AG04450 (cell line): ENCODE measurements at places on chromosomes 1 and 21.

GRCh38 chr1:10536133-10536770 lies 61.5 kb downstream of the PEX14 start:
- DNase-seq = no peak

GRCh38 chr1:226407199-226407496 lies 745 bp downstream of the PARP1 start:
- DNase-seq = no peak

- no peak for DNase-seq
Measured at GRCh38 chr1:204529371-204529895, 13.2 kb downstream of the MDM4 start.

DNA sequence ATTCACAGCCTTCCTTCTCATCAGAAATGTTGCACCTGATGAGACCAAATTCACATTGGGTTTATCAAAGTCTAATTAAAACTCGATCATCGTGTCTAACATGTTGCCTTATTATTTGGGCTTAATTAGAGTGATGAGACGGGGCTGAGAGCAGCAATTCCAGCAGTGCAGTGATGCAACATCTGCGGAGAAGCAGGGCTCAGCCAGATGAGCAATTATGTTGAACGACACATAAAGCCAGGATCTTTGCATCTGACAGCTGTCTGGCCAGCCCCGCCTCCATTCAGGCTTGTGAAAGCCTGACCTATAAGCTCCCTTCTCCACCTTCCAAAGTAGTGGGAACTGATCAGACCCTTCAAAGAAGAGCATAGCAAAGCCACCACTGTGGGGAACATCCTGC lies 109.8 kb downstream of the C1orf94 start:
- DNase-seq = no peak

- peak; percentile 77 for DNase-seq
Measured at GRCh38 chr1:177873238-177873637, 96.6 kb downstream of the SEC16B start.

DNA sequence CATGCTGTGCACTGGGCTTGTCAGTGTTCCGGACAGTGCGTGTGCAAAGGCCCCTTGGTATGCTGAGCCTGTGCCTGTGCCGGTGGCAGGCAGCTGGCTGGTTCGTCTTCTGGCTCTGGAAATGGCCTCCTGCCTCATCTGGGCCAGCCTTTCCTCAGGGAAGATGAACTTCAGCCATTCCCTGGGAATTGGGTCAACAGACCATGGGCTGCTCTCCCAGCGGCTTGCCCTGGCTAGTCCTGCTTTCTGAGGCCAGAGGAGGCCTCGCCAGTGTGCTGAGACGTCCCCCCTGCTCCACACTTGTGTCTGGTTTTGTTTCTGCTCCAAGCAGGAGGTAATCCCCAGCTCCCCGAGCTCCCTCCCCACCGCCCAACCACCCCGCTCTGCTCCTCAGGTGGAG lies 32.6 kb upstream of the RD3 start:
- DNase-seq = no peak

GRCh38 chr1:209042413-209042812 lies 541.1 kb upstream of the CAMK1G start:
- no peak for DNase-seq

DNA sequence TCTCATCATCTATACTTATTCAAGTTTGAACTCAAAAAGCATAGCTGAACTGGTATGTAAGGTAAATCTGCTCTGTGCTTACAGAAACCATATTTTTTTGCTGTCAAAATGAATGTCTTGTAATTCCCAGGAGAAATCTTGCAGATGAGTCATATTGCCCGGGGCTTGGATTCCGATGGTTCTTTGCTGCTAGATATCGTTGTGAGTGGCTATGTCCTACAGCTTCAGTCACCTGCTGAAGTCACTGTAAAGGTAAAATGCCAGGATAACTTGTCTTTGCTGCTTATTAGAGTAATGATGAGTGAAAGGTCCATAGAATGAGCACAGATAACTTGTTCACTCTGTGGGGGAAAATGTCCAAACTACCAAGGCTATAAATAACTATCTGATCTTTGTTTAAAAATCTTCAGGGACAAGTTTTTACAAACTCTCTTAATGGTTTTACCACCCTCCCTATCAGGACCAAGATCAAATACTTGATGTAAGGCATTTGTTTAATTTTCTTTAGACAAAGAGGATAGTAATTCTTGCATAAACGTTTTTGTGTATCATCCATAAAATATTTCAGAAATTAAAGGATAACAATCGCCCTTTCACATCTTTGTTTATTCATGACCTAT lies 222.3 kb downstream of the TPR start:
- peak; percentile 7 for DNase-seq

DNA sequence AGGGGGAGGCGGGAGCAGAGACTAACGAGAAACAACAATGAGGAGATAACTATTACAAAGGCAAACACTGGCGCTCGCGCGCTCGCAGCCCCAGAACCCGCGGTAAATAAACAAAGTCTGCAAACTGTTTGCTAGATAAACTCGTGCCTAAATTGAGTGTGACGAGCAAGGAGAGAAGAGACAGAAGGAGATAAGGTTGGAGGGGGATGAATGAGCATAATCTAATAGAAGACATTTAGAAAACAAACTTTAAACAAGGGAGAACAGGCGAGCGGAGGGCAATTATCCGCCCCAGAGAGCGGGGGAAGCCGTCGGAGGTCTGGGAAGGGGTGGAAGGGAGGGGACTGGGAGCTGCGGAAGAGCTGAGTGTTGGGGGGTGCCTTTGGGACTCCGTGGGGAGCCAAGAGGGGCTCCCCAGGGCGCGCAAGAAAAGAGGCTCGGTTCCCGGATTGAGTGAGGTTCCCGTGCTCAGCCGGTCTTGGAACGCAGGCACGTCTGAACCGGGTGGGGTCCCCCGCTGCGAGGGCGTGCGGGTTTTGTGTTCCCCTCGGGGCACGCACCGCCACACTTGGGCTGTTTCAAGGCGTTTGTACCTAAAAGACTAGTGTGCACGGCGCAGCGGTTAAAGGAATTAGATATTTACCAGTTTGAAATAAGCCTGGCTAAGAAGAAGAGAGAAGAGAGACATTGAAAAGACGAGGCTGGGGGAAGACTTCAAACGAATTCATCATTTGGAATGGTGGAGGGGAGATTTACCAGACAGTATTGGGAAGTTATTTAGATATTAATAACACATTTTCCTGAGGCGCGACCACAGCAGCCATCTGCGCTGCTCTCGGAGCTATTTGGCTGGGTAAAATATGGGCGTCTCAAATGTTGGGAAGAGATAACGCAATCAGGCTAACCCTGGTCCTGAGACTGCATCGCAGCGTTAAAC lies 10.6 kb downstream of the PAX7 start:
- DNase-seq = no peak

DNA sequence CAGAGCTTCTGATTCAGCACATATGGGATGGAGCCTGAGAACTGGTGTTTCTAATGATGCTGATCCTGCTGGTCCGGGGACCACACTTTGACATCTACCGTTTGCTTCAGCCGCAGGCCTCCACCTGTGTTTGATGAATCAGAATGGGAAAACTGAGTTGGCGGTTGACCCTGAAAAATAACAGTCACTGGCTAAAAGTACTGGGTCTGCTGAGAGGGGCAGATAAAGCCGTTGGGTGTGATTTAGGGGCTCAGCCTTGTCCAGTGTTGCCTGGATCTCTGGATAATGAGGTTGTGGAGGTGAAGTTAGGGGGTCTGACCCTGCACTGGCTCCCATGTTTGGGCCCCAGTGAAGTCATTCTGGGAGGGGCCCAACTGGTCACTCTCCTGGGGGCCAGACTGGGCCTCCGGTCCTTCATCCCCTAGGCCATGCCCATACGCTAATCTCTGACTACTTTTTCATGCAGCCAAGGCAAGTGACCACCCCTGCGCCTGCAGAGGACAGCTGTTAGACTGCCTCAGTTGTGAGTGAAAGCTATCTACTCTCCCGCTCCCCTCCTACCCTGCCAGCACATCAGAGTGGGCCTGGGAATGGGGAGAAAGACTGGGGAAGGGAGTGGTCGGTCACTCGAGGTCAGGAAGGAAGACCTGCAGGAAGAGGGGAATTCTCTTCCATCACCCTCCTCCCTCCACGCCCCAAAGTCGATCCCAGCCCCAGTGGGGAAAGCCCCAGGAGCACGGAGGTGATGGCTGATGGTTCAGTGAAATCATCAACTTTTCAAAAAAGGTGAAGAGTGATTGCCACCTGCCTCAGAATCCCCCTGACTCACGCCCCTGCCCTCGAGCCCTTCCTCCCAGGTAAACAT lies 27.7 kb downstream of the VASH2 start:
- DNase-seq = no peak

DNA sequence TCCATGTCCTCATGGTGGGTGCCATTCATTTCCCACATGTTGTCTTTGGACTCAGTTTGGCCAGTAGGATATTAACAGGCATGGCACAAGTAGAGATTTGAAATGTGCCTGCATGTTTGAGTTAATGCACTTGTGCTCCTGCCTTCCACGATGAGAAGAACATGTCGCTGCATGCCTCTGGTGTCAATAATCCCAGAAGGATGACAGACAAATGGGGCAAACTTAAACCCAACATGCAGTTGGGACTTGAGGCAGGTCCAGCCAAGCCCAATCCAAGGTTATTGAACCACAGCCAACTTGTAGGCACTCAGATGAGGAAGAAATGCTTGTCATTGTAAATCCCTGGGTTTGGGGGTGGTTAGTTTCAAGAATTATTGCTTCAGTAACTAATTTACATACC lies 174.6 kb downstream of the TRIM33 start:
- DNase-seq = no peak

GRCh38 chr1:54967372-54967771 lies 13.1 kb upstream of the TMEM61 start:
- no peak for DNase-seq

DNA sequence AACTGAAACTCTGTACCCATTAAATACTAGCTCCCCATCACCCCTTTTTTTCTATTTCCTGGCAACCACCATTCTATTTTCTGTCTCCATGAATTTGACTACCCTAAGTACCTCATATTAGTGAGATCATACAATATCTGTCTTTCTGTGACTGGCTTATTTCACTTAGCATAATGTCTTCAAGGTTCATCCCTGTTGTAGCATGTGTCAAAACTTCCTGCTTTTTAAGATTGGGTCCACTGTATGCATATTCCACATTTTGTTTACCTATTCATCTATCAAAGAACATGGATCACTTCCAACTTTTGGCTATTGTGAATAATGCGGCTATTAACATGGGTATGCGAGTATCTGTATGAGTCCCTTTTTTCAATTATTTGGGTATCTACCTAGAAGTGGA lies 181.6 kb upstream of the ZNHIT6 start:
- DNase-seq = no peak

GRCh38 chr1:164983023-164983650 lies 373.4 kb downstream of the LMX1A start:
- DNase-seq = no peak

- no peak for DNase-seq
Measured at GRCh38 chr1:15435239-15436077, 2.8 kb upstream of the CTRC start.

GRCh38 chr1:59044535-59045121 lies 252.3 kb upstream of the FGGY start:
- DNase-seq = no peak

GRCh38 chr1:11841245-11842153 lies 6.1 kb downstream of the NPPA start:
- DNase-seq = no peak

DNA sequence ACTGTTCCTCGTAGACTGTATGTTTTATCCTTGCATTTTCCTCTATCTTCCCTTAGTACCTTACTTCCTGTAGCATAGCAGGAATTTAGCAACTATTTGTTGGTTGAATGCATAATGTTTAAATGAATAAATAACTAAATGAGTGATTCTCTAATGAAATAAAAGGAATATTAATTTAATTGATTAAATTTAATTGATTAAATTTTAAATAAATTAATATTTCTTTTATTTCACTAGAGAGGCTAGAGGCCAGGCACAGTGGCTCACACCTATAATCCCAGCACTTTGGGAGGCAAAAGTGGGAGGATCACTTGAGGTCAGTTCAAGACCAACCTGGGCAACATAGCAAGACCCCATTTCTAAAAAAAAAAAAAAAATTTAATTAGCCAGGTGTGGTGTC lies 25.8 kb downstream of the C8B start:
- DNase-seq = no peak

- DNase-seq = no peak
Measured at GRCh38 chr21:46456750-46457149, 1.9 kb upstream of the DIP2A start.

DNA sequence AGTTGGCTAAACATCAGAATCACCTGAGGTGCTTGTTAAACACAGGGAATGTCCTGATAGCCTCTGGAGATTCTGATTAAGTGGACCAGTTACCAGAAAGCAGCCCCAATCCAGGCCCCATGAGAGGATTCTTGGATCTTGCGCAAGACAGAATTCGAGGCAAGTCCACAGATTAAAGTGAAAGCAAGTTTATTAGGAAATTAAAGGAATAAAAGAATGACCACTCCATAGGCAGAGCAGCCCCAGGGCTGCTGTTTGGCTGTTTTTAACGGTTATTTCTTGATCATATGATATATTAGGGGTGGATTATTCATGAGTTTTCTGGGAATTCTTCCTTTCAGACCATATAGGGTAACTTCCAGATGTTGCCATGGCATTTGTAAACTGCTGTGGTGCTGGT lies 176.2 kb downstream of the ROR1 start:
- DNase-seq = no peak

GRCh38 chr1:145845144-145845513 lies 301 bp upstream of the NUDT17 start:
- no peak for DNase-seq

- DNase-seq = no peak
Measured at GRCh38 chr1:6827079-6827478, 41.8 kb downstream of the CAMTA1 start.

GRCh38 chr1:178418284-178418955 lies 78.3 kb downstream of the CLEC20A start:
- no peak for DNase-seq

DNA sequence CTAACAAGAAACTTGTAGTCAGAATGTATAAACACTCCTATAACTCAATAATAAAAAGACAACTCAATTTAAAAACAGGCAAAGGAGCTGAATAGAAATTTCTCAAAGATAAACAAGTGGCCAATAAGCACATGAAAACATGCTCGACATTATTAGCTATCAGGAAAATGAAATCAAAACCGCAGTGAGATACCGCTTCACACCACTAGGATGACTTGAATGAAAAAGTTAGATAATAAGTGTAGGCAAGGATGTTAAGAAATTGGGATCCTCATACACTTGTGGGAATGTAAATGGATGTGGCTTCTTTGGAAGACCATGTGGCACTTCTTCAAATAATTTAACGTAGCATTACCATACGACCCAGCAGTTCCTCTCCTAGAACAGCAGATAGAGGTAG lies 8.9 kb downstream of the RALGPS2 start:
- no peak for DNase-seq

DNA sequence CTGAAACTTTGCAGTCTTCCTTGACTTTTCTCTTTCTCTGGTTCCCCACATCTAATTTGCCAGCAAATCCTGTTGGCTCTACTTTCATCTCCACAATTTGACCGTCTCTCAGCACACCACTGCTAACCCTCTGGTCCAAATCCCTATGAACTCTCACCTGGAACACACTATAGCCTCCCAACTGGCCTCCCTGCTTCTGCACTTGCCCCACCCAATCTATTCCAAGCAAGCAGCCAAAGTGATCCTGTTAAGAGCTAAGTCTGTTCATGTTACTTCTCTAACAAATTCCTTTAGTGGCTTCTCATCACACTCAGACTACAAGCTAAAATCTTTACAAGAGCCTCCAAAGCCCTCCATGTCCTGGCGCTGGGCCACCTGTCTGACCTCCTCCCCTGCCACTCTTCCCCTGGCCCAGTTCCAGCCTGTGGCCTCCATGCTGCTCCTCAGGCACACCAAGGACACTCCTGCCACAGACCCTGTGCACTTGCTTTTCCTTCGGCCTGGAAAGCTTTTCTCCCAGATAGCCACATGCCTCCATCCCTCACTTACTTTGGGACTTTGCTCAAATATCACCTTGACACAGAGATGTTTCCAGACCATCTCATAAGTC lies 104.1 kb downstream of the DTL start:
- no peak for DNase-seq

GRCh38 chr1:156795787-156796186 lies 20.9 kb downstream of the SH2D2A start:
- no peak for DNase-seq
